ENCODE measurements at places on chromosomes 2 and 18.

GRCh38 chr18:23793985-23794867 lies 105.0 kb downstream of the LAMA3 start:
- DNase-seq, result no peak

GRCh38 chr2:8636041-8636491 lies 45.8 kb upstream of the ID2 start:
- no peak for DNase-seq

GRCh38 chr2:62306751-62307468 lies 111.0 kb downstream of the B3GNT2 start:
- DNase-seq, result no peak

DNA sequence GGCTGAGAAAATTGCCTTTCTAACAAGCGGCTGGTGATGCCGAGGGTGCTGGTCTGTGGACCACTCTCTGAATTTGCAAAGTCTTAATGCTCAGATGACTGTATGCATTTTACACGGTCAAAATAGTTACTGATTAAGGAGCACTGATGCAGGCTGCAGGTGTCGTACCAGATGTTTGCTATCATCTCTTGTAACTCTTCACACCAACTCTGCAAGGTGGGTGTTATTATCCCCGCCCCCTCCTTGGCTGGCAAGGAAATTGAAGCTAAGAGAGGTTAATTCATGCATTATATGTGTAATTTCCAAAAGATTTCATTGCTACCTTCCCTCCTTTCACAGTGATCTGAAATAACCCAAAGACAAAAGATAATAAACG lies 13.0 kb upstream of the LBH start:
- DNase-seq, result no peak

GRCh38 chr2:226813148-226813701 lies 13.6 kb upstream of the IRS1 start:
- DNase-seq, result no peak

All from left ventricle myocardium superior (tissue), 1 donor.